Activated T-cell treated with anti-CD3 and anti-CD28 coated beads for 4 hours (primary cell): ENCODE measurements at places on chromosomes 5 and 9.

DNA sequence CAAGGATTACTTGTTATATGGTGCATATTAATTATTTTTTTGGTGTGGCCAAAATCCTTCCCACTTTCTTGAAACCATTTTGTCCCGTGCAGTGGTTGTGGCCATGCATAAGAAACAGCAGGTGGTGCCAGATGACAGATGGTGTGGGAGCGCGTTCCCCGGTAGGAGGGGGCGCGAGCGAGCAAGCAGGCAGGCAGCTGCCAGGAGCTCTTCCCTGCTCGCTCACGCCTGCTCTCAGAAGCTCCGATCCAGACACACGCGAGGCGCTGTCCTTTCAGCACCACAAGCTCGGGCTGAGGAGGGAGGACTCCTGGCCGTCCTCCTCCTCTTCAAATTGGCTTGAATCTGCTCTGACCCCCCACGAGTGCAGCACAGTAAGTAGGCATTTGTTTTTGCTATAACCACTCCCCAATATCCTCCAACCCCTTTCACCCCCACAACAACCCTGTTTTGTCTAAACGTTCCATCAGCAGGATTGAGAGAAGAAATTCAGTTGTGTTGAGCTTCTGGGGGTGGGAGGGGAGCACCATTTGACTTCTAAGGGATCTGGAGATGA lies at the start of gene NSG2:
TSS of gene NSG2 (plus strand) at position 237 of the 556 bp plus-strand sequence. CDS start 1,050 bp downstream, outside the sequence.
- no peak for DNase-seq

- DNase-seq: no peak
Measured at GRCh38 chr5:63164838-63165535, 586.4 kb downstream of the LRRC70 start.

DNA sequence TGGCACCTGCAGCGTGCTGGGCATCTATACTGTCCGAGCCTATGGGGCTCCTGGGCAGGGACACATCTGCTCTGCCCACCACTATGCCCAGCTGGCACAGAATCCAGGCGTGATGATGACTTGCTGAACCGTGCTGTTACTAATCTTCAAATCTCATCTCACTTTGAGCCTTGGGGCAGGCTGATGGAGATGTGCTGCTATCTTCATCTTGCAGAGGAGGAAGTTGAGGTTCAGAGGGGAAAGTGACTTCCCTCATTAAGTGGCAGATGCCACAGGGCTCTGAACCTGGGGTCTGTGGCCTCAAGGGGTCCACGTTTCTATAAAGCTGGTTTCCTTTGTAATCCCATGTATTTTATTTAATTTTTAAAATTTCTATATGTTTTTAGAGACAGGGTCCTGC lies 4.7 kb downstream of the SLC2A6 start:
- no peak for DNase-seq

GRCh38 chr5:77492653-77493000 lies 511 bp upstream of the WDR41 start:
- DNase-seq: no peak

DNA sequence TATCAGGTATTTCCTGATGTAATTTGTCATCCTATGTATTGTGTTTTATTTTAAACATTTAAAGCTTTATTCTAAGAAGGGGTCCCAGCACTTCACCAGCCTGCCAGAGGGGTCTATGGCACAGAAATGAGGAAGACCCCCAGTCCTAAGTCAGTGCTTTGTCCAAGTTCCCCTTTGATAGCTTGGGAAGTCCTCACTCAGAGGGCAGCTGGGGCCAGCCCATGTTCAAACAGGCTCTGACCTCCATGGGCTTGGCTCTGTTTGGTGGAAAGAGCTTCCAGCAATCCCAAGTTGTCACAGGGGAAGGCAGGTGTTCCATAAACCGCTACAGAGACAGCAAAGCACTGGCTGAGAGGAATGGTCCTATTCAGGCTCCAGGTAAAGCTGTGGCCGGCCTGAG lies 26.6 kb upstream of the AKNA start:
- no peak for DNase-seq

DNA sequence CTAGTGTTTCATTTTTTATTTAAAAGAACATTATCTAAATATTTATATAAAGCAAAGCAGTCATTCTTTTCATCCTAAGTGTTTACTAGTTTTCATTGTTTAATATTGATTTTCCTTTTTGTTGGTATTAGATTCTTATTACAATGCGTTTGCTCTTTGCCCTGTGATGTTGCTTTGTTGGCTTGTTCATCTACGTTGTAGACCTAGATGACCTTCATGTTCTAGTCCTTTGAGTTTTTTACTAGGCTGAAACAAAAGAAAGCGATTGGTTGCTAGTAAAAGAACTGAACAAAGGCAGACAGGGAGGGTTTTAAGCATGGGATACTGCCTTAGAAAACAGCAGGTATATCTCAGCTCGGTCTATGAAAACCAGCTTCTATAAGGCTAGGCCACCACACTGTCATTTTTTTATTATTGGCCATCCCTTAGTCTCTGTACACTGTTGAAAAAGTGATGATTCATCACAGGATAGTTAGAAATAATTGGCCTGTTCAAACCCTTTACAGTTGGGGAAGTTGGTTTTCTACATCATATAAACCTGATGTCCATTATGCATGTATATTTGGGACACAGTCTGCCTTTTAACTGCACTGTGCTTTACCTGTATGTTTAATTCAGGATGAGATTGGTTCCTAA lies 119.0 kb downstream of the ZCCHC7 start:
- DNase-seq: no peak

- DNase-seq: no peak
Measured at GRCh38 chr9:79213417-79214125, 358.2 kb upstream of the TLE4 start.

DNA sequence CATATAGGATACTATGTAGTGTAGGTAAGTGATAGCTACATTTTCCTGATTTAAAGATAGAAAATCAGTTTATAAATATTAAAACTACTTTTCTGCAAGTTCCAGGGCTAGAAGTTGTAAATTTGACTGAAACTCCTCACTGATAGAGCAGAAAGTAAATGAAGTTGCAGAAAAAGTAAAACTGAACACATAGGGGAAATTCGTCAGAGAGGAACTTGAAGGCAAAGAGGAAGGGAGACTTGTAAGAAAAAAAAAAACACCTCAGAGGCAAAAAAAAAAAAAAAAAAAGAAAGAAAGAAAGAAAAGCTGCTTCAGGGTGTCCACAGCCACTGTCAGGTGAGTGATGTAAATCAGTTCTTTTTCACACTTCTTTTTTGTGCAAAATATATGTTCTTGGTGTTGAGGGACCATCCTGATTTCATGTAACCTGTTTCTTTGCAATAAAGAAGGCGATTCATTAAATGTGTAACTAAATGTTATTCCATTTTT lies 336.2 kb upstream of the ZNF462 start:
- DNase-seq: no peak

DNA sequence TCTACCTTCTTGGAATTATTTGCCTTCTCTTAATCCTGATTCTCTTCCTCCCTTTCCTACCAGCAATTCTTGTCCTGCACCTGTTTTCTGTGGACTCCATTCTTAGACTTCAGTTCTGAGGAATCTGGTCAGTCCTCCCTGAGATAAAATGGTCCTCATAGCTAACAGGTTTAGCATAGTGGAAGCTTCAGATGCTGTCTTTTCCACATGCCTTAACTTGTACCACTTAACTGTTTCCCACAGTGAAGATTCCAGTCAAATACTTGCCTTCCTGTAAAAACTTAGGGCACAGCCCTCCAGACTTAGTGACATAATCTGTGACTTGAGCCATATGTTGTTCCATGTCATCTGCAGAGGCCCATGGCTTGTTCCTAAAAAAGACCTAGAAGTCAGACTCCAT lies 261.3 kb downstream of the CWC27 start:
- DNase-seq: no peak

DNA sequence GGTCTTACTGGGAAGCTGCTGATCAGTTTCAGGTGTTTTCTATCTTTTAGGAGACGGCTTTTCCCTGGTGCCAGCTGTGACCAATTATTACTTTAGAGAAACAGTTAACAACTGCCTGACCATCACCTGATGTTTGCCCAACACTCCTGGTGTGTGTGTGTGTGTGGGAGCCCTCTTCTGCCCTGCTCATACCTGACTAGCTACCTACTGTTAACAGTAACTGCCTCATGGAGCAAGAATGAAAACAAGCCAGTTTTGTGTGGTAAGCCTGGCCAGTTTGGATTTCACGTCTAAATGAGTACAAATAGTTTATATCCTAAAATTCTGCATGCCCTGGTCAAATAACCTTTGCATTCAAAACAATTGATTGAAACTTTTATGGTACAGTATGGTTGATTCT lies 46.1 kb upstream of the RIOK2 start:
- no peak for DNase-seq

DNA sequence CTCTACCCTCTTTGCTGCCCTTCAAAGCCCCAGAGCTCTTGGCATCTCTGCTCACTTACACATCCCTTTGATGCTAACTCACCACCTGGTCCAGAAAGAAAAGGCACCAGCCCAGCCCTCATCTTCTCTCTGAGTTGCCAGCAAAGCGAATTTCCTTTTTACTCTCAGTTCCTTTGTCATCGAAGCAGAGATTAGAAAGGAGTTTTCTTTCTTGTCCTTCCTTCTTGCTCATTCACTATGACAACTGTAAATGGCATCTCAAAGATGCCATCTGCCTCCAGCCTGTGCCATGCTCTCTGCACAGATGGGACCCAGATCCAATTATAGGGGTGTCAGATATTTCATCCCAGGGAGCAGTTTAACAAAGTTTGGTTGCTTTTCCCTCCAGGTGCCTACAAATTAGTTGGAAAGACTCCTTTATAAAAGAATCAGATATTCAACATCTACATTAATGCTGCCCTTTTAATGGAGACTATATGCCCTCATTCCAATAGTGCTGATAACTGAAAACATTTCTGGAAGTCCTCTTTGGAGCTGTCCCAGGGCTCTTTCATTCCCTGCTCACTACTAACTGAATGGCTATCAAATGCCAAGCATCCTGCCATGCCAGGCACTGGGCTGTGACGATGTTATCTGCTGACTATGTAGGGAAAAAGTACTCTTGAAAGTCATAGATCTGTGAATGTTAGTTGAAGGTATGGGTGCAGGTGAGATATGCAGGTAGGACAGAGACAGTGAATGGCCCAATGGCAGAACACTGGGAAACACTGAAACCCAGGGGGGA lies 58.9 kb downstream of the SUSD1 start:
- no peak for DNase-seq

GRCh38 chr5:94731471-94731870 lies 113.0 kb downstream of the SLF1 start:
- no peak for DNase-seq

GRCh38 chr9:38178237-38178636 lies 109.2 kb upstream of the SHB start:
- DNase-seq: no peak

DNA sequence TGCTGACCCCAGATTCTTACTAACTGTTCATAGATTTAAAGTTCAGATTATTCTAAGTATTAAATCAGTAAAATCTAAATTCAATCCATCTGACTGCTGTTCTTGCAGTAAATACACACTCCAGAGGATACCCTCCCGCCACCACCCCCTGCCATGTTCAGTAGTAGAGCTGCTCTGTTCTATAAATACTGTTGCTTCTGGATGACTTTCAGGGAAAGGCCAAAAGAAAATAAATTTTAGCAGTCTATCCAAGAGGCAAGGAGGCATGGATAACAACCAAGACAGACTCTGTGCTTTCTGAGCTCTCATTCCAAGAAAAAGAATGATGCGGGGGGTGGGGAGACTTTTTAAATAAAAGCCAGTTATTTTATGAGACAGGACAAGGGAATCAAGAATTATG lies 115.1 kb downstream of the ADAMTS6 start:
- DNase-seq: no peak

DNA sequence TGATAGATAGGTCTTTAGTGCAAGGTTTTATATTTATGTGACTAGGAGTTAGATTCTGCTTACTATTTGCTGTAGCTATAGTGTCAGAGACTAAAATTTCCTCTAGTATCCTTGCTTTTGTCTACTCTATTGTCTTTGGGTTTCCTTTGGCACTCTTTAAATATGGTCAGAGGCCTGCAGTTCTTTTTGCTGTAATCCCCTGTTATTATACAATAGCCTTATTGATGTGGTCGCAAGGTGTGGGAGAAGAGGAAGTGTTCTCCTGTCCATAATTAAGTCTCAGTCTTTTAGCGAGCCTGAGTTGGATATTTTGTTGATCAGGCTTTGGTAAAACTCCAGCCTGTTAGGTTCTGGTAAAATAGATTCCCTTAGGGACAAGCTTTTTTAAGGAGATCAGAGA lies 34.9 kb downstream of the LURAP1L start:
- DNase-seq: no peak
